Activated T-helper 9 cell treated with anti-CD3 and anti-CD28 coated beads, Interleukin-2, amount 50 U/mL, for 16 hours (primary cell): ENCODE measurements at places on chromosomes 12 and 14.

DNA sequence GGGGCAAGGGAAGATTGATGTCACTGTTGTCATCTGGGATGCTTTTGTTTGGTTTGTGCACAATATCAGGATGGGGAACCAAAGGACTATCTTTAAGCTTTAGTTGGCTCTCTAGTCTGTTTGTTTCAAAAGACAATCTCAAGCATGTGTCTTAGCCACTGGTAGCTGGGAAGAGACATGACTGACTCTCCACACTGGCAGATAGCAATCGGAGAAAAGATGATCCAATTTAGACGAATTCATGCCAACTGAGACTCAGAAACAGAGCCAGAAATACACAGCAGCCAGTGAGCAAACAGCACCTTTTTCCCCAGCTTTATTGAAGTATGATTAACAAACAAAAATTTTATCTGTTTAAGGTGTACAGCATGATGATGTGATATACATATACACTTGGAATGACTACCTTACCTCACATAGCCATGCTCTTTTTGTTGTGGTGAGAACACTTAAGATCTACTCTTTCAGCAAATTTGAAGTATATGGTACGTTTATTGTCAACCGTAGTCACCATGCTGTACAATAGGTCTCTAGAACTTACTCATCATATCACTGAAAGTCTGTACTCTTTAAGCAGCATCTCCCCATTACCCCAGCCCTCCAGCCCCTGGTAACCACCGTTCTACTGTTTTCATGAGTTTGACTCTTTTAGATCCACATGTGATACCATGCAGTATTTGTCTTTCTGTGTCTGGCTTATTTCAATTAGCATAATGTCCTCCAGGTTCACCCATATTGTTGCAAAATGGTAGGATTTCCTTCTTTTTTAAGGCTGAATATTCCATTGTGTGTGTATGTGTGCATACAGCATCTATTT, 50.6 kb downstream of the DUSP16 start:
- DNase-seq: no peak

DNA sequence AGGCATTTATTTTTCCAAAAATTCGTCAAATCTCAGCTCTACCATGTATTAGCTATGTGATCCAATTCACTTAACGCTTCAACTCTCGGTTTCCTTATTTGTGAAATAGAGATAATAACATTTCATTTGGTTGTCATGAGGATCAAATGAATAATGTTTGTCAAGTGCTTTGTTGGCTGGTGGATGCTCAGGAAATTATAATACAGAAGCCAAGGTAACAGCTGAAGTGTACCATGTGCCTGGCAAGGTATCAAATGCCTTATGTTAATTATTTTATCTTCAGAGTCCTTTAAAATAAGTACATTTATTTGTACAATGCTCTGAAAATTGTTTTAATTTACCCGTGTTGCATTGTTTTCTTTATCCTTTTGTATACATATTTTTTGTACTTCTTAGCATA, 6.1 kb upstream of the PRKCH start:
- no peak for DNase-seq

GRCh38 chr14:52402812-52403526, 88.9 kb downstream of the PTGER2 start:
- no peak for DNase-seq

DNA sequence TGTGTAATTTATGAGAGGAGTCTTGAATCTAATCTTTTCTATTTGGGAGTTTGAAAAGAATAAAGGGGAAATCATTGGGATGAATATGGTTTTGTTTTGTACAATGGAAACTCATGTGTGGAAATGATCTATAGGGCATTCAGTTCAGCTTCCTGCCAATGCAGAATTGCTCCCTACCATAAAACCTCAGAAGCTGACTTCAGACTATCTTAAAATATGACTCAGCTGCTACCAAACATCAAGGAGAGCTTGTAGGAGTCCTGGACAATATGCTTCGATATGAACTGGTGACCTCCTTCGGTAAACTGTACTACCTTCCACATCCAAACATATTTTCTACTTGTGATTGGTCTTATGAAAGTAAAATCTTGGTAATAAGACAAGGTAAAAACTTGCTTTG, 160.6 kb downstream of the CAPZA3 start:
- DNase-seq: no peak

DNA sequence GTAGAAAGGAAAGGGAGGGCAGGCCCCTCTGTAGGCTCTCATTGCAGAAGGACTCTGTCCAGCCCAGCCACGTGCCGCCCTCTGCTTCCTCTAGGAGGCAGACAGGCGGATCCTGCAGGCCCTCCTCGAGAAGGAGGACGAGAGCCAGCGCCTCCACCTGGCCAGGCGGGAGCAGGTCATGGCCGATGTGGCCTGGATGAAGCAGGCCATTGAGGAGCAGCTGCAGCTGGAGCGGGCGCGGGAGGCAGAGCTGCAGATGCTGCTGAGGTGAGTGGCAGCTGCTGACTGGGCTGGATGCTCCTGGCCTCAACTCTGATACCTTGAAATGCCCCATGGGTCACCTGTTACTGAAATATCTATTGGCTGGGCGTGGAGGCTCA, 10.9 kb downstream of the TCHP start:
- no peak for DNase-seq

GRCh38 chr14:64074961-64075612, 219.1 kb downstream of the ESR2 start:
- DNase-seq: no peak

DNA sequence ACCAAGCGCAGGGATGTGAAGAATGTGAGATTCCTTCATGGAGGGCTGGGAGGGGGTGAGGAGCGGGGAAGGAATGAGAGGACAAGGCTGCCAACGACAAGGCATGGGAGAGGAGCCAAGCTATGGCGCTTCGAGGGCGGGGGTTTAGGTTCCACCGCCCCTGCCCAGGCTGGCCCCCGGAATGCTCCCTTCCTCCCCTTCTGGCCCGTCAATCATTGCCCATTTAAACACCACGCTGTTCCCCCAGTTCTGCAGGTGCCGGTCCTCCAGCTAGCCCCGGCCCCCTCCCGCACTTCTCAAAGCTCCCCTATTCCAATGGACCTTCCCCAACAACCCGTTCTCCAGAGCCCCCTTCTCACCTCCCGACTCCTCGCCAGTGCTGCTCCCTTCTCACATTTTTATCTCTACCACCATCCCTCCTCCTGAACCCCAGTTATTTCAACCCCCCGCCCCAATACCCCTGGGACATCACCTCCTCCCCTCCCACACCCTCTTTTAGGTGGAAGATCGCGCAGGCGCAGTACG, 428 bp downstream of the RNF41 start:
- no peak for DNase-seq

GRCh38 chr12:57737467-57738460, 778 bp downstream of the AGAP2 start:
- DNase-seq: no peak

- DNase-seq: no peak
Measured at GRCh38 chr12:14564336-14564959, 3.2 kb downstream of the PLBD1 start.

GRCh38 chr12:5505751-5506150, 73.8 kb downstream of the NTF3 start:
- no peak for DNase-seq

- DNase-seq: no peak
Measured at GRCh38 chr12:1620092-1620491, 8.9 kb upstream of the WNT5B start.

DNA sequence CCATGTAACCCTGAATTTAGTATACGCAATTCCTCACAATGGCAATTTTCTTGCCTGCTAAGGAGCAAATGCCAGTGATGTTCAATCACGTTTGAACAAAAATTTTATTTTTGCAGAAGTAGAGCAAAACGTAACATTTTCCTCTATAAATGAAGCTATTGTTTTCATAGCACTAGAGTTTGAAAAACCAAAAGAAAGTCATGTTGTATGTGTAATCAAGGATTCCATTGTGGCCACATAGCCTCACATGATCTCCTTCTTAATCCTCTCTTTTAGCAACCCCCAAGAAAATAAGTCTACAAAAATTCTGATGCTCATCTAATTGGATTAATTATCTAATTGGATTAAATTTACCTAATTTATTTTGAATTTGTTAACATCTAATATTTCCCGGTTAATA, 1217.4 kb upstream of the FLRT2 start:
- no peak for DNase-seq

DNA sequence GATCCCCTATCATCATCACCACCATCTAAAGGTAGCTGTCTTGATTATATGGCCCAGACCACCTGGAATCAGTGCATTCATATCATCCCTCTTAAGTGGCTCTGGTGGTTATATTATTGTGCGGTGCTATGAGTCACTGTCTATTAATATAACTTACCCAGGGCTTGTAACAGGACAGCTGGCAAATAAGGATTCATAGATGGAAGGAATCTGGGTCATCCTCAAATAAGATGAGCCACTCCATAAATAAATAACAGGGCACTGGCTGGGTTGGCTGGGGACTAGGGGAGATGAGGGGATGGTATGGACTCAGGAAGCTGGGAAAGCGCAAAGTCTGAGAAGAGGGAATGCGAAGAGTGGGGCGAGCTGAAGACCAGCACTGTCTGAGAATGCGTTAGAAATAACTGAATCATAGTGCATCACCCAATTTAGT, 216.1 kb downstream of the NUAK1 start:
- no peak for DNase-seq

DNA sequence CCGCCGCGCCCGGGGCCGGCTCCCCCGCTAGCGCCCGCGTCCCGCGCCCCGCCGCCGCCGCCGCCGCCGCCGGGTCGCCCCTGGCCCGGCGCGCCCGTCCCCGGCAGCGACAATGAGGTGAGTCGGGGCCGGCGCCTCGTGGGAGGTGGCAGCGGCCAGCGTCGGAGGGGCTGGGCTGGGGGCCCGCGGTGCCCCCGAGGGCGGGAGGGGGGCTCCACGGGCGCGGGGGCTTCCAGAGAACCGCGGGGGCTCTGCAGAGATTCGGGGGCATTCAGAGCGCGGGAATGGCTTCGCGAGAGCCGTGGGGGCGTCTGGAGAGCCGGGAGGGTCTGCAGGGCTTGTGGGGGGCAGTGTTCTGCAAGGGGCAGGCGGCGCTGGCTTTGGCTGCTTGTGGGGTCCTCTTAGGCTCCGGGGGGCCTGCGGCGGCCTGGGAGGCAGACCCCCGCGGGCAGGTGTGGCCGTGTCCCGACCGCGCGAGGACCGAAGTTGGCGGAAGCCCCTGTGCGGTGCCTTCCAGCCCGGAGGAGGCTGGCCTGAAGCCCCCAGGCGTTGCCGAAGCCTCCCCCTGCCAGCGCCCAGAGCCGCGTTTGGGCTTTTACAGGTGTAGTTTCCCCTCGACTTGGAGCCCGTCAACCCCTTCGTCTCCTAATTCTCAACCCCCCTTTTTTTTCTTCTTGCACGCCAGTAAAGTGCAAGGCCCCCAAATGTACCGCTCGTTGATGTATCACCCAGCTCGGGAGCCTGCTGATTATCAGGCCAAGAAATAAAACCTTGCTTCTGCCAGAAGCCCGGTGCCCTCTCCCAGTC, 93.1 kb upstream of the EVL start:
- peak; percentile 2 for DNase-seq

DNA sequence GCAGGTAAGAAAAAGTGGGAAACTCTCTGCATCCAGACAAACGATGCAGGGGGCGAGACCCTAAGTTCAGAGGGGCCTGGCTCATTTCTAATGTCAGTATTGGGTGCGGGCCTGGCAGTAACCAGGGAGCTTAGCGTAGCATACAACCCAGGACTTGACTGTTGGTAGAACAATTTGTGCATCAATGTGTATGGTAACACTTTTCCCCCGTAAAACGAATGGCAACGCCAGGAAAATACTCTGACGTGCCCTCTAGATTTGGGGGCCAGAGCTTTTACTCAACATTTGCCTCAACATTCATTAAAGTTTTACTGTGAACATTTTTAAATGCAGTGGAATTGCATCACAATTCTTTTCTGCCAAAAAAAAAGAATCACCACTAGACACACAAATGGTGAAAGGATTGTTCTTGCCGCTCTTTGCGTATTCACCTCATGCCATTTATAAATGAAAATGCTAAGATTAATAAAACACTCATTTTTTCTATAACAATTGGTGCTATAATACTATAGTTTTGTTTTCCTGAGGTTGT, 867 bp downstream of the RHOJ start:
- DNase-seq: no peak

DNA sequence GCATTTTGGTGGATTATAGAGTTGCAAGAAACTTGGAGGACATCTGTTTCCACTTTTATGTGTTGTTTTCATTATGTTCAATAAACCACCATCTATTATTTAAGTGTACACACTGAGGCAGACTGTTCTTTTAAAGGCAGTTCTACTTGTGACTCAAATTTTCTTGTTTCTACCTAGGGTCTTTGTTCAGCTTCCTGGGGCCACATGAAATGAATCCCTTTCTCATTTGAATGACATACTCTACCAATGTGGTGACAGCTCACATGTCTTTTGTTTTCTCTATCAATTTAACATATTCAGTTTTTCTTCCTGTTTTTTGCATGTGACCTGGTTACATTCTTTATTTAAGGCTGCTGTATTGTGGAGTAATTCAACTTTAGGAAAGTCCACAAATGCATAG, 7.9 kb downstream of the SLC16A7 start:
- DNase-seq: no peak

- DNase-seq: no peak
Measured at GRCh38 chr14:102785595-102785963, 8.3 kb downstream of the TRAF3 start.

DNA sequence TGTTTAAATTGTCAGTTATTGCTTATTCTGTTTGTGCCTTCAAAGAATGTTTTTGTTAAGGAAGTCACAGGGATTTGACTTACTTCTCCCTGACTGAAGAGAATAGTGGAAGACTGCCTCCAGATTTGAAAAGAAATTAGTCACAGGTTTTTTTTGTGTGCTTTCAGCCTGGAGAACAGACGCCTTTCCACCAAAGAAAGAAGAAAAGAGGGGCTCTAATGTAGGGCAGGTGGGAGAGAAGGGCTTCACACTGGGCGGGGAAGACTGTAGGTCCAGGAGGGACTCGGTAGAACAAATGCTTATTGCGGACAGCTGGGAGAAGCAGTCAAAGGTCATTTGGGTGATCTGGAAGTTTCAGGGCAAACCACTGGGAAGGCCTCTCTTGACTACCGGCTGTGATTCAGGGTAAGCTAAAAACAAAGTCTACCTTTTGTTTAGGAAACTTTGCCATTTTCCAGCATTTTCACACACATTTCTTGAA, 76.8 kb downstream of the SAMD4A start:
- DNase-seq: no peak

DNA sequence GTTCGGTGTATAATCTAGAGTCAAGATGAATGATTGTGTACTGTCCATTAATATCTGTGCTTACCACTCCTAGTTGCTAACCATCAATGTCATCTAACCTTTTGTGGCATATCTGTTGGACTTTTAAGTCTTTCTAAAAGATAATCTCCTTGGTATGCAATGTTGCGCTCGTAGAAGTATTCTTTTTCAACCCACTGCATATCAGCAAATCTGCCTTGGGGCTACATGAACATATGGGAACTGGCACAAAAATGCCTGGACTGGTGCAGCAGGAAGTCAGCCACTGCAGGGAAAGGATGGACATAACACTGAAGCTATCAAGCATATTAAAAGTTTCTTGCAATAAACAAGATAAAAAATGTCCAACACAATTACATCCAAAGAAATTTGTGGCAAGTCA, 124.3 kb upstream of the SLC38A4 start:
- no peak for DNase-seq
